ENCODE measurements at places on chromosomes 12 and 14.

GRCh38 chr12:59298296-59298695 is 297.5 kb upstream of the SLC16A7 start:
- DNase-seq = no peak

DNA sequence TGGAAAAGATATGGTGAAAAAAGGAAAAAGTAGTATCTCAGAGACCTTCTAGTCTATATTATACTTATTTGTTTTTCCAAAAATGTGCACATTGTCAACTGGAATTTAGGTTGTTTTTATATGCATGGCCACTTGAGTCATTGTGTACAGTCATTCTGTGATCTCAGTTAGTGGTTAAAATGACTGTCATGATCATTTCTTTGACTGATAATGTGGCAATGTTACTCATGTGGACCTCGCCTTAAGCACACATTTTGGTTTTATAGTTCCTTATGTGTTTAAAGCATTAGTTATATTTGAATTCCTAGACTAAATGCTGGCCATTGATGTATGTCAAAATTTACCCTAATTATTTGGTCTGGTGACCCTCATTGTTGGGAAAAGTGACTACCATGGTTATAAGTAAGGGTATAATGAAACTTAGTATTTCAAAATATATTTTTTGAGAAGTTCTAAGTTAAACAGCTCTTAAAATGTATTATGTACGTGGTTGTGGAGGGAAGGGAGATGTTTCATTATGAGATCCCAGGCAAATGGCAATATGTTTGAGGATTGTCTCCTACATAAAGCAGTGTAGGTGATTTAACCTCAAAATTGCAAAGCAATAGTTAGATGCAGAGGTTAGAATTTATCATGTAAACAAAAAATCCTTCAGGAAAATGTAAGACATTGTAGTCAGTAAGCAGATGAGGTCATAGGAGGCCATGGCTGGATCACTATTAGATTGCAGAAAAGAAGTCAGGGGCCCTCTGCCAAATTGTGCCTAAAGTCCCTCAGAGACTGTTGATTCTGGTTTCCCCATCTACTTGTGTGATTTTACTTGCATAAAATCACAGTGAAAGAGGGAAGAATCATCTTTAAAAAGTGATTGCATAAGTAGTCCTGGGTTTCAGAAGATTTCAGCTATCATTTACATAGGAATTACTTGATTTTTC is 17.5 kb downstream of the PNMA1 start:
- DNase-seq = peak; percentile 84

DNA sequence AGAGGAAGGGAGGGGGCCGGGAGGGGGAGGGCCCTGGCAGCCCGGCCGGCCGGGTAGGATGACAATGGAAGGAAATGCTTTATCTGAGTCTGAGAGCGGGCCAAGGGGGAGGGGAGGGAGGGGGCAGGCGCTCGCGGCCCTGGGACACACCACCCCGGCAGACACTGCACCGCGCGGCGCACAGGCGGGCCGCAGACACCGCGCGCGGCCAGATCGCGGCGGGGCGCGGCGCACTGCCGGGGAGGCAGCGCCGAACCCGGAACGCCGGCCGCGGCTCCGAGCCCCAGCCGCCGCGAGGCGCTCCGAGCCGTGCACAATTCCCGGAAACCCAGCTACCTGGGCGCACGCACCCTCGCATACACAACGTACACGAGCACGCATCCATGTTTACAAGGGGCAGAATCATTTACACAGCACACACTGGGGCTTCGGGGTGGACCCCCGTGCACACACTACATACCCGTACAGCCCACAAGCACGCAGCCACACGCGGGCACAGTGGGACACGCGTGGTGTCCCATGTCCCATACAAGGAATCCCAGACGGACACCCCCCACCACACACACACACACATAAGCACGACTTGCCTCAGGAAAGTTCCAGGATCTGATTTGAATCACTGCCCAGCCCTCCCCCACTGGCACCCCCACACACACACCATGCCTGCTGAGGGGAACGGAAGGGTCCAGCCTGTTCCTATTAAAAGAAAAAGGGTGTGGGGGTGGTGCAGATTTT is at the start of gene HDAC7:
Gene HDAC7 (minus strand): TSS at position 8 of the 735 bp plus-strand sequence. CDS start 118 bp downstream, outside the sequence.
- DNase-seq = peak; percentile 91

DNA sequence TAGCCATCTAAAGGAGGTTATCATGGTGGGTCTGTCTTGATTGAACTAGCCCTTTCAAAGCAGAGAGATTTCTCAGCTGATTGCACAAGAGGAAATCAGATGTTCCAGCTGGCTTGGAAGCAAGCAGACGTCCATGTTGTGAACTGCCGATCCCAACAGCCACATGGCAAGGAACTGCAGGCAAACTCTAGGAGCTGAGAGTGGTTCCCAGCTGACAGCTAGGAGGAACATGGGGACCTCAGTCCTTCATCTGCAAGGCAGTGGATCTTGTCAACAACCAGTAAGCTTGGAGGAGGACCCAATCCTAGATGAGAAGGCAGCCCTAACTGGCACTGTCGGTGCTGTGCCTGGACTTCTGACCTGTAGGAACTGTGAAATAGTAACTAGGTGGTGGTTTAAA is 7.7 kb downstream of the ACVR1B start:
- peak; percentile 30 for DNase-seq

DNA sequence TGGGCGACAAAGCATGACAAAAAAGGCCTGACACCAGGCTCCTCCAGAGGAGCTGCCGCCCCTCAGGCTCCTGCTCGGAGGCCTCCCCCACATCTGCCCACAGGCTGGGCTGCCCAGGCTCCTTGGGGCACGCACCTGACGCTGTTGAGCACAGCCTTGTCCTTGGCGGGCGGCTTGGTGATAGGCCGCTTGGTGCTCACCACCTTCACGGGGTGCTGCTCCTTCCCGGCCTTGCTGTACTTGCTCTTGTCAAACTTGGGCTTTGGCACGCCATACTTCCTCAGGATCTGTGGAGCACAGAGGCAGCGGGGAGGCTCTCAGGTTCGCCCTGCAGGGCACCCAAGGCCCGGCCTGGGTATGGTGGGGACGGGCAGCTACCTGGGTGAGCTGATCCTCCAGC is 53.4 kb downstream of the TRAFD1 start:
- no peak for DNase-seq

- no peak for DNase-seq
Measured at GRCh38 chr12:124805050-124805449, 58.6 kb downstream of the SCARB1 start.

- no peak for DNase-seq
Measured at GRCh38 chr12:46382408-46382963, 9.9 kb upstream of the SLC38A2 start.

DNA sequence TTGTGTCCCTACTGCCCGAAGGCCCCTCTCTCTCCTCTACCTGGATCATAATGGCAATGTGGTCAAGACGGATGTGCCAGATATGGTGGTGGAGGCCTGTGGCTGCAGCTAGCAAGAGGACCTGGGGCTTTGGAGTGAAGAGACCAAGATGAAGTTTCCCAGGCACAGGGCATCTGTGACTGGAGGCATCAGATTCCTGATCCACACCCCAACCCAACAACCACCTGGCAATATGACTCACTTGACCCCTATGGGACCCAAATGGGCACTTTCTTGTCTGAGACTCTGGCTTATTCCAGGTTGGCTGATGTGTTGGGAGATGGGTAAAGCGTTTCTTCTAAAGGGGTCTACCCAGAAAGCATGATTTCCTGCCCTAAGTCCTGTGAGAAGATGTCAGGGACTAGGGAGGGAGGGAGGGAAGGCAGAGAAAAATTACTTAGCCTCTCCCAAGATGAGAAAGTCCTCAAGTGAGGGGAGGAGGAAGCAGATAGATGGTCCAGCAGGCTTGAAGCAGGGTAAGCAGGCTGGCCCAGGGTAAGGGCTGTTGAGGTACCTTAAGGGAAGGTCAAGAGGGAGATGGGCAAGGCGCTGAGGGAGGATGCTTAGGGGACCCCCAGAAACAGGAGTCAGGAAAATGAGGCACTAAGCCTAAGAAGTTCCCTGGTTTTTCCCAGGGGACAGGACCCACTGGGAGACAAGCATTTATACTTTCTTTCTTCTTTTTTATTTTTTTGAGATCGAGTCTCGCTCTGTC is 1.8 kb downstream of the INHBE start:
- DNase-seq = no peak

GRCh38 chr12:120757226-120757742 is 31.7 kb downstream of the ACADS start:
- DNase-seq = no peak

DNA sequence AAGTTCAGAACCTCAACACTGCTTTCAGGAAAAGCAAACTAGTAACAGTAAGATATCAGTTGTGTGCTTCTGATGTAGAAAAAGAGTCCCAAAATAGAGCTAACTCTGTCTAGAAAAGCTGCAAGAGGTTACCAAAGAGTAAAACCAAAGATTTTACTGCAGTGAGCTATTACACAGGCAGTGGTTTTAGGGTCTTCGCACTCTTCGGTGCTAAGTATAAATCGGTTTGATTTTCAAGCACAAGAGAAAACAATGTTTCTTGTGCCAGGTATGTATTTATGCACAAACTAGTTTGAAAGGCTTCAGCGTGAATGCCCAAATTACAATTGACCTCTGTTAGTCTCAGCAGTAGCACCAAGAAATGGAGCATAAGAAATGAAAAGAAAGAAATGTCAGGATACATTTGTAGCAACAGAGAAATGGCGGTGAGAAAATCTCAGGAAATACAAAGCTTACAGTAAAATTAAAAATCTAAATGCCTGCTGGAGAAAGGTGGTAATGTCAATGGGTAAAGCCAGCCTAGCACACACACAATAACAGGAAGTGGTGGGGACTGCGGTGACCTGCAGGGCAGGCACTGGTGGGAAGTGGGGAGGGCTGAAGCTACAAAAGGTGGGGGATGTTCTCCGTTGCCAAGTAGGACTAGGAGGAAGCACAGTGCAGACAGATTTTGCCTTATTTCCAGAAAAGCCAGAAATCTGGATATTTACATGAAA is 18.0 kb upstream of the DYRK2 start:
- no peak for DNase-seq

- DNase-seq = no peak
Measured at GRCh38 chr12:43267818-43268217, 284.2 kb downstream of the ADAMTS20 start.

- DNase-seq = peak; percentile 57
Measured at GRCh38 chr14:102593061-102593824, 794 bp downstream of the RCOR1 start.

DNA sequence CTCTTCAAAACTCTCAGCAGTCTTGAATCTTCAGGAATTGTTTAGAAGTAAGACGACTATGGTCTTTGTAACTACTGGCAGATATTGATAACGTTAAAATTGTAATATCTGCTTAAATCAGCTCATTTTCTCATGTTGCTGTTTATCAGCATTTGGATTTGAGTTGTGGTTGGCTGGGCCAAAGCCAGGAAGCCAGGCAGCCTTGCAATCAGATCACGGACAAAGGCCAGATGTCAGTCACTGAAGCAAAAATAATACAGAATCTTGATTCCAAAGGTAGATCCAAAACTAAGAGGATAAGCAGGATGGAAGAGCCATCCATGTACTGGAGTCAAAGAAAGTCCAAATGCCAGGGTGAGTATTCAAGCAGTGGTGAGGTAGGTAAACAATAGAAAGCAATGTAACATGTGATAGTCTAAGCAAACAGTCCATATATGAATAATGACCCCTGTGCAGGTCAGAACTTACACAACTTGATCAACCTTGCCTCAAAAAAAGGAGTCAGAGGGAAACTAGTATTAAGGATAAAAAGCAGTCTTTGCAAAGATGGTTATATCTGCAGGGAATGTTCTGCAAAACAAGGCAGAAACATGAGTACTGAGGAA is 95.8 kb upstream of the RAP1B start:
- no peak for DNase-seq

DNA sequence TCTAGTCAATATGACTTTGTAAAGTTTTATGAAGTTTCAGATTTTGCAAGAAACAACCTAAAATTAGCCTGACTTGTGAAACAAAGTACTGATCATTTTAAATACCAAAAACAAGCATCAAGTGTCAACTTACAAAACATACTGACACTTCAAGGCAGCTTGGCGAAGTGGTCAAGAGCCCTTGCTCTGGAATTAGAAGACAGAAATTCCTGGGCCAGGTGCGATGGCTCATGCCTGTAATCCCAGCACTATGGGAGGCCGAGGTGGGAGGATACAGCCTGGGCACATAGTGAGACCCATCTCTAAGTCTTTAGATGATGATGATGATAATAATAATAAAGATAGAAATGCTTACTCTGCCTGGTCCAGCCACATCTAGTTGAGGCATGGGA is 45.4 kb upstream of the NR2C1 start:
- no peak for DNase-seq

DNA sequence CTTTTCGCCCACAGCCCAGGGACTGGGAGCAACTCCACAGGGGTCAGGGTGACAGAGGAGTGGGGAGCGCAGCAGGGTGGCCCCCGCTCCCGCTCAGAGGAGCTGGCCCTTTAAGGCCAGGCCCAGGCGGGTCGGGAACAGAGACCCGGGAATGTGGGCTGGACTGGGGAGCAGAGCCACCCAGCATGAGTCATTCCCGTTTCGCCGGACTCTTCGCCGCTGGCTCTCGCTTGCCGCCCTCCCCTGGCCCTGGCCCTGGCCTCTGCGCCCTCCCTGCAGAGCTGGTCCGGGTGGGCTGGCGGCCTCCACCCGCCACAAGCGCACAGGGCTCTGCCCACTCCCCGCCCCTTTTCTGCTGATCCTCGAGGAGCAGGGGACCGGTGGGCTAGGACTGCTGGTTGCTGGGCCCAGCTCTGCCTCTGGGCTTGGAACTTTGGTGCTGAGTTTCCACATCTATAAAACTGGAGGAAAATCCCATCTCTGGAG is 92.8 kb downstream of the NINJ2 start:
- DNase-seq = peak; percentile 92

GRCh38 chr12:113655919-113656318 is 184.2 kb upstream of the LHX5 start:
- no peak for DNase-seq

- DNase-seq = peak; percentile 1
Measured at GRCh38 chr14:59754256-59754655, 116.3 kb downstream of the RTN1 start.

GRCh38 chr12:95648990-95649791 is 97.9 kb upstream of the USP44 start:
- peak; percentile 99 for DNase-seq

DNA sequence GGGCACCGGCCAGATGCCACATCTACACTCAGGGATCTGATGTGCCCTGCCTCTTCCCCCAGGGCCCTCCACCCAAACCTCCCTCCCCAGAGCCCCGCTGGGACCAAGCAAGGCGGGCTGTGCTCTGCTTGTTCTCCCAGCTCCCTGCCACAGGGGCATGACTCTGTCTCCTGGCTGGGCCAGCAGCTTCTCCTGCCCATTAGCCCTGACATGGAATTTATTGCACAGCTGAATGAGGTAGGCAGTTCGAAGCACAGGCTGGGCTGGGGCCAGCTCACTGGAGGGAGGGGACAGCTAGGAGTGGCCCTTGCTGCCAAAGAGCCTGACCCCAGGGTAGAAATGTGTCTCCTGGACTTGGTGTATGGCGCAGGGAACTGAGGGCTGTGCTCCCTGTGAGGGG is 42.4 kb downstream of the ARL6IP4 start:
- no peak for DNase-seq

GRCh38 chr12:23028158-23028802 is 403.3 kb downstream of the ETNK1 start:
- peak; percentile 6 for DNase-seq

GRCh38 chr12:104175726-104176247 is 37.8 kb upstream of the NFYB start:
- no peak for DNase-seq

GRCh38 chr12:77163074-77164038 is 98.0 kb upstream of the E2F7 start:
- peak; percentile 19 for DNase-seq

GRCh38 chr14:56112781-56113180 is 5.4 kb upstream of the PELI2 start:
- DNase-seq = no peak

Data from EH (cell line).